ENCODE measurements at places on chromosomes 2 and 18. TPM values are rescaled to one million over a fixed set of nuclear protein-coding genes. Genes with fewer than 3 reads are reported as not detected.

The APCDD1 gene
- total RNA-seq, result 20.5 TPM

The CPLX4 gene
- total RNA-seq, result not detected

The THUMPD2 gene
- 4.9 TPM for total RNA-seq

The TCF23 gene
- not detected for total RNA-seq

The LRATD1 gene
- 0.64 TPM for total RNA-seq

The DNER gene
- total RNA-seq, result 4.8 TPM

The GPR75 gene
- total RNA-seq, result 0.52 TPM

The ITPRIPL1 gene
- 5.3 TPM for total RNA-seq

The PRKAG3 gene
- total RNA-seq, result 0.40 TPM

The ANKRD36C gene
- 12.1 TPM for total RNA-seq

The C2orf80 gene
- total RNA-seq, result not detected

The TMX3 gene
- 33.5 TPM for total RNA-seq

The COLEC11 gene
- total RNA-seq, result 3.5 TPM

The TRIM43 gene
- not detected for total RNA-seq

The SMIM21 gene
- total RNA-seq, result not detected

The L3MBTL4 gene
- 0.24 TPM for total RNA-seq

The POU3F3 gene
- 0.39 TPM for total RNA-seq

The TOGARAM2 gene
- not detected for total RNA-seq

The POTEI gene
- not detected for total RNA-seq

The ECEL1 gene
- not detected for total RNA-seq

The ZCCHC2 gene
- 5.7 TPM for total RNA-seq

The DUSP28 gene
- 4.0 TPM for total RNA-seq

The SIX3 gene
- not detected for total RNA-seq

Measured in epithelial cell of alveolus of lung (primary cell).